ENCODE measurements at places on chromosomes 7 and 10.

DNA sequence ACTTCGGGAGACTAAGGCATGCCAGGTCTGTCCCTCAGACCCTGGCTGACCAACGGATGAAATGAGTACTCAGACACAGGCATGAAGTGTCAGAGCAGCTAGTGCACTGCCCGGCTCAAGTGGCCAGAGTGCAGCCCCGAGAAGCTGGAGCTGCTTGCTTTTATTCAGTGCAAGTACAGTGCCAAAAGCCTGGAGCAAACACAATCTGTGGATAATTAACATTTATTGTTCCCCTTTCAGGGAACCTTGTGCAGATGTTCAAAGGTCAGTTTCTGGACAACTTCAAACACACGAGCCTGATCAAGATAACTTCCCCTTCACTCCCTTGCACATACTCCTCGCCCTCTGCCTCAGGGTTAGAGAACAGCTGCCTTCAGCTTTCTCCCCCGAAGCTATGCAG, 7.9 kb upstream of the ATE1 start:
- no peak for DNase-seq

- no peak for DNase-seq
Observed at GRCh38 chr7:134637934-134638719, 8.5 kb upstream of the BPGM start.

GRCh38 chr7:47586925-47587324, 5.0 kb upstream of the TNS3 start:
- DNase-seq, result no peak

- DNase-seq, result no peak
Observed at GRCh38 chr7:105219771-105220160, 169.0 kb downstream of the SRPK2 start.

DNA sequence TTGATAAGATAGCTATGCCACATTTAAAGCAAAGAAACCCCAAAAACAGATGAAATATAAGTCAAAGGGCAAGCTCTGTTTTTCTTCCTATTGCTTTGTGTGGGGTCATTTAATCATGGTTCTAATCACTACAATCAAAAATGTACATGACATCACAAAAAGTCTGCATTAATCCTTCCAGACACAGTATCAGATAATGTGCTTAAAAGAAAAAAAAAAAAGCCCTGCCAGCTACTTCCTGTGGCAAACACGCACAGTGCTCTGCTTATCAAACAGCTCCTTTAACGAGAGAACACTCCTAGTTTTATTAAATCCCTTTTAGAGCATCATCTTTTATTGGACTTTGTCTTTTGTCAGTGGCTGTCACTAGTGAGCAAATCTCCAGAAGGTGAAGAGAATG, 1005.8 kb downstream of the GATA3 start:
- DNase-seq, result no peak

DNA sequence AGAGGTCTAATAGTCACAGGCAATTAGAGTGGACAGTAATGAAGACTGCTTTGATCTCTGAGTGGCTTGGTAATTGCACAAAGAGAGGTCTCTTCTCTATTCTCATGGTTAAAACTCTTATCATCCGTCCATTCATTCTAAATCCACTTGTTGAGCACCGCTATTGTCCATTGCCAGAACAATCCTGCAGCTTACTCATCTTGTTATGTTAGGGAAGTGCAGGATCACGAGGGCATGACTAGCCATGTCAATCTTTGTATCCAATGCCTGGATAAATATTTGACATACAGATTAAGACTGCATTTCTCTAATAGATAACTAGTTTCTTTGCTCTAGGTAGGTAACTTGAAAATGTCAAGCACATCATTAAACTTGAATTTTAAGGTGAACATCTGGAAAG, 14.9 kb downstream of the SFTPD start:
- no peak for DNase-seq

GRCh38 chr7:40419806-40420205, 285.0 kb downstream of the SUGCT start:
- no peak for DNase-seq

DNA sequence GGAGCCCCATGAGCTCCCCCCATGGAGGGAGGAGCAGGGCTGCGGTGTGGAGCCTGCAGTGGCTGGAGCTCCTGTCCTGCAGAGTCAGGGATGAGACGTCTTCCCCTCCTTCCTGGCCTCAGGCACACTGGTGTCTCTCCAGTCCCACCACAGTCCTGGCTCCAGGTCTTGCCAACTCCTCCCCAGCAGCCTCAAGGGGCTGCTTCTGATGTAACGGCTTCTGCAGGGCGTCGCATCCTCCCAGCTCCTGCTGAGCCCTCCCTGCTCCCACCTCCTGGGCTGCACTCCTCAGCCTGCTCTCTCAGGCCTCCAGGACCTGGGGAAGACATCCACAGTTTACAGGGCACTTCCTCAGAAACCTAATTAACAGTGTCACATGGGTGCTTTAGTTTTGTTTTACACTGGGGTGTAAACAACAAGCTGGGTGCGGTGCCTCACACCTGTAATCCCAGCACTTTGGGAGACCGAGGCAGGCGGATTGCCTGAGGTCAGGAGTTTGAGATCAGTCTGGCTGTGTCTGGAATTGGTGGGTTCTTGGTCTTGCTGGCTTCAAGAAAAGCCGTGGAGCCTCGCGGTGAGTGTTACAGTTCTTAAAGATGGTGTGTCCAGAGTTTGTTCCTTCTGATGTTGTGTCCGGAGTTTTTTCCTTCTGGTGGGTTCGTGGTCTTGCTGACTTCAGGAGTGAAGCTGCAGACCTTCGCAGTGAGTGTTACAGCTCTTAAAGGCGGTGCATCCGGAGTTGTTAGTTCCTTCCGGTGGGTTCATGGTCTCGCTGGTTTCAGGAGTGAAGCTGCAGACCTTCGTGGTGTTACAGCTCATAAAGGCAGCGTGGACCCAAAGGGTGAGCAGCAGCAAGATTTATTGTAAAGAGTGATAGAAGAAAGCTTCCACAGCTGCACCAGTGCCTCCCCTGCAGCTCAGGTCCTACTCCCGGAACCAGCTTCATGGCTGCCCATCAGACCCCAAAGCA, 95.0 kb downstream of the PAXIP1 start:
- DNase-seq, result no peak

DNA sequence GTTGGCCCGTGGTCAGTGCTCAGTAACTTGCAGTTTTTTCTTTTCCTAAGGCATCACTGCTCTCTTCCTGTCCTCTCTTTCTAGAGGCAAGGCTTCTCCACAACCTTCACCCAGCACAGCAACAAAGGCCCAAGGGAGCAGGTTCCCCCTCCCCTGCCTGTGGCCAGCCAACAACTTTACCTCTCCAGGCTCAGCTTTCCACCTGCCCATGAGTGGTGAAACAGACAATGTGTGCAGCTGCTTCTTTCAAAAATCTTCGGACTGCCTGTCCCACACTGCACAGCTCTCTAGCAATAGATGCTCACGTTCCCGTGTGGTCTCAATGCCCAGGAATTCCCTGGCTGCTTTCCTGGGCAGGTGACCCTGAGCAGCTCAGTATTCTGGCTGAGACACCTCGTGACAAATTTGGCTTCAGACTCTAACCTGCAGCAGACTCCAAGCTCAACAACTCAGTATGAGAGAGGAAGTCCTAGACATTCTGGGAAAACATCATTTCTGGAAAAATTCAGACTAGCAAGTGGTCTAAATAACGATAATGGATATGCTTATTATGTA, 28.9 kb upstream of the TMEM72 start:
- DNase-seq, result no peak

DNA sequence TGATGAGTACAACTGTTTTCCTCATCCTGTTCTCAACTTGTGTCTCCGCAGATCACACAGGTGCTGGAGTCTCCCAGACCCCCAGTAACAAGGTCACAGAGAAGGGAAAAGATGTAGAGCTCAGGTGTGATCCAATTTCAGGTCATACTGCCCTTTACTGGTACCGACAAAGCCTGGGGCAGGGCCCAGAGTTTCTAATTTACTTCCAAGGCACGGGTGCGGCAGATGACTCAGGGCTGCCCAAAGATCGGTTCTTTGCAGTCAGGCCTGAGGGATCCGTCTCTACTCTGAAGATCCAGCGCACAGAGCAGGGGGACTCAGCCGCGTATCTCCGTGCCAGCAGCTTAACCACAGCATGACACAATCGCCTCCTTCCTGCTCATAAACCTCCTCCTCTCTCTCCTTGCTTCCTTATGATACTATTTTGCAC, 126.7 kb upstream of the PRSS58 start:
- no peak for DNase-seq

GRCh38 chr7:124992851-124993562, 63.4 kb upstream of the POT1 start:
- no peak for DNase-seq

DNA sequence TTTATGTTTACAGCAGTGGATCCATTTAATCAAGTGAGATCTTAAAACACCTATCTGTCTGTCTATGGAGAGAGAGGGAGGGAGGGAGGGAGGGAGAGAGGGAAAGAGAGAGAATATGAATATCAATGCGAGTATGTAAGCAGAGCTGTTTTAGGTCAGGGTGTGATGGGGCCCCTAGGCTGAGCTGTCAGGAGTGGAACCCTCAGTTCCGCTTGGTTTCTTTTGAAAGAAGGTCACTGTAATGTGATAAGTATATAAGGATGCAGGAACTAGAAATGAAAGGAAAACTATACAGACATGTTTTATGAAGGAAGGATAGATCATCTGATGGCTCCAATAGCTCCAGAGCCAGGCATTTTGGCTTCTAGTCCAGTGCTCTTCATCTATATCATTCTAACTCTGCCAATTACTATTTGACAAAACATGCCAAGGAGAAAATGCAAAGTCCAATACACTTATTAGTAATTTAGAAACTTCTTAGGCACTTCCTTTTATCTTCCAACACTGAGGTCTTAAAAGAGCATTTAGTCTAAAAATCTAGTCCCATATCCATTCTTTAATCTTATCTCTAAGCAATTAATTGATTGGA, 70.3 kb downstream of the NRCAM start:
- DNase-seq, result no peak

- DNase-seq, result no peak
Observed at GRCh38 chr7:158416283-158416933, 171.2 kb downstream of the PTPRN2 start.

- DNase-seq, result no peak
Observed at GRCh38 chr7:141232286-141233051, 158.6 kb downstream of the TMEM178B start.

Measured in substantia nigra (tissue), 51 donors.